ENCODE measurements at places on chromosomes 4 and X.

GRCh38 chr4:144872508-144873225 lies 225.3 kb downstream of the ANAPC10 start:
- no peak for DNase-seq

GRCh38 chr4:10640561-10641201 lies 43.9 kb downstream of the CLNK start:
- DNase-seq = peak; percentile 43

- DNase-seq = no peak
These were observed 135.8 kb upstream of the NDST3 start for GRCh38 chr4:117898496-117898895.

DNA sequence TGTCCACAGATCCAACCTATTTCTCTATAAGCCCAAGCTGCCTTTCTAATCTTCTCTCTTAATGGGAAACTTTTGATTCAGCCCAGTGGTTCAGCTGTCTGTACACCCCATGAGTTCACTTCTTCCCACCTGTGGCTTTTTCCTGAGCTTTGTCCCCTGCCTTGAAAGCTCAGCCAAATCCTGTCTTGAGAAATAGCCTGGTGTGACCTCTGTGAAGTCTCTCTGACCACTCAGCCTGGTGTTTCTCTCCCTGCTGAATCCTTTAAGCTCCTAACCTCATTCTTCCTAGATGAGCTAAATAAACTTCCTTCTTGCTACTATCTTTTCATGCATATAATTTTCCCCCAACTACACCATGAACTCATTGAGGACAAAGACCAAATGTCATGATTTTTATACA lies 15.2 kb upstream of the HERC5 start:
- no peak for DNase-seq

DNA sequence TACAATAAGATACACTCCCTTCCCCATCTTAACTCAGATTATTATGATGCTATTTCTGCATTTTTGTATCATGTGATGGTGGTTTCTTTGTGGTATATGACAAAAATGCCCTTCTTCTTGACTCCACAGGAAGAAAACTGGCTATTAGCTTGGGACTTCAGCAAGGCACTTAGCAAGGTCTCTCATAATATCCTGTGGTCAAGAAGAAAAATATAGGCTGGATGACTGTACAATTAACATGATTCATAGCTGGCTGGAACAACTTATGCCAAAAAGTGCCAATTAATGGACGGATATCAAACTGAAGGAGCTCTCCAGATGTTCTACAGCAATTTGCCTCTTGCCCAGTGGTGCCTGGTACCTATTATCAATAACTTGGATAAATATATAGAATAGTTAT lies 2.3 kb upstream of the MID1IP1 start:
- DNase-seq = no peak

GRCh38 chr4:122917731-122918130 lies 4.7 kb downstream of the NUDT6 start:
- no peak for DNase-seq

GRCh38 chr4:65973186-65973585 lies 302.9 kb upstream of the EPHA5 start:
- DNase-seq = no peak

- DNase-seq = no peak
These were observed 796.6 kb upstream of the POU3F4 start for GRCh38 chrX:82711457-82711856.

- DNase-seq = no peak
These were observed 129.8 kb downstream of the GPR143 start for GRCh38 chrX:9635803-9636202.

DNA sequence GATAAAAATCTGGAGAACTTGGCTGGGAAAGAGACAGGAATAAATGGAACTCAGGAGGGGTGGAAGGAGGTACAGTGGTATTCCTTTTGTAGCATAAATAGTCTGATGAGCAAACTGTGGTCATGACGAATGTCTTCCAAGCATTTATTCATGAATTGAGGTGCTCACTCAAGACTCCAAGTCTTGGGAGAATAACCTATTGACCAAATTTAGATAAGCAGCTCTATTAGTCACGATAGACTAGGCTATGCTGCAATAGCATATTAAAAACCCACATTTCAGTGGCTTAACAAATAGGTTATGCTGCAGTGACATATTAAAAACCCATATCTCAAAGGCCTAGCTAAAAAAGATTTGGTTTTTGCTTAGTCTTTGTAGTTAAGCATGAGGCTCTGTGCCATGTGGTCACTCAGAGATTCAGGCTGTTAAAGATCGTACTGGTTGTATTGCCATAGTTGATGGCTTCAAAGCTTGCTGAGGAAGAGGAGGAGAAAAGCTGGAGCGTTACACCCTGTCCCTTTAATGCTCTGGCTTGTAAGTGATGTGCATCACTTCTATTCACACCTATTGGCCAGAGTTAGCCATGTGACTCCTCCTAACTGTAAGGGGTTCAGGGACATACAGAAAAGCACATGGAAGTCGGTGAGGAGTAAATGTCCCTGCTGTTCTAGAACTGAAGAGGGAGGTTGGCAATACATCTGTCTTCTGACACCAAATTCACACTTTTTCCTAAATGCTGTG lies 24.5 kb upstream of the CCDC149 start:
- DNase-seq = no peak

- DNase-seq = no peak
These were observed 84.7 kb upstream of the GPR101 start for GRCh38 chrX:137118536-137118935.
